Umbilical cord (tissue), 2 donors: ENCODE measurements at places on chromosomes 16 and 17. TPM values are rescaled to one million over a fixed set of nuclear protein-coding genes. Genes with fewer than 3 reads are reported as not detected.

- no peak for DNase-seq
Observed at GRCh38 chr16:20995711-20996110, 95.1 kb downstream of the LYRM1 start.

- DNase-seq, result no peak
Observed at GRCh38 chr17:57422574-57423164, 166.3 kb downstream of the MSI2 start.

PMP22 gene
- total RNA-seq, result 142 TPM

DNA sequence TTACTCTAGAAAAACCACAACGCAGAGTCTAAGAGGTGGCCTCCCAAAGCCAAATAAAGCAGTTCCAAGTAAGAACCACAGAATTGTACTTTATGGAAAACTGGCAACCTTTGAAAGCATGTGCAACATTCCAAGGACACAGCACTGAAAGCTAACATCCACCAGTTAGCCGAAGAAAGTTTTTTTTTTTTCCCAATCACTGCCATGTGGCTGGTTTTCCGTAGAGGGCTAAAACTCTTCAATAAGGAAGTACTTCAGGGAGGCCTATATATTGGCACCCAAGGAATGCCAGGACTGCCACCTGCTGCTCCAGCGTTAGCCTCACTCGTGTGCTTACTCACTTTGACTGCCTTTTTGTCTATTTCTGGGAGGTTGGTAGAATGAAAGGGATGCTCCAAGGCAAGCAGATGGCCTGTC, 25.2 kb downstream of the CEP95 start:
- DNase-seq, result no peak

NKD1 gene
- total RNA-seq, result 7.9 TPM

DNA sequence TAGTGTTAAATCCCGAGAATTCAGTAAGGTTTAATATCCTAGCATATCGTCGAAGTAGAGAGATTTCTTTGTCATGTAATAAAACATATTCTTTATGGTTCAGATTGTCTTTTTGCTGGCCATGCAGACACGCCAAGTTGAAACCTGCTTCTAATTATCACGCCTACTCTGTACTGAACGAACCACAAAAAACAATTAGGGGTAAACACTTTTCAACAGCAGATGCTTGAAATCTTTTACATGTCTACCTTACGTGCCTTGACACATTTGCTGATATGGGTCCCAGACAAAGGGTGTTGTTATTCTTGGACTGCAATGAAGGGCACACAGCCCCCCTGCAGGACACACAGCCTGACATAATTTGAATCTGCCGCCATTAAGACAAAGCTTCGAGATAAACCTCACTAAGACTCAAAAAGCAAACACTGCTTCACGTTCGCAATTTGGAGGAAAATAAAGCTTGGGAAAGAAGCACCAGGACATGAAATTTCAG, 13.3 kb downstream of the WIPI1 start:
- no peak for DNase-seq

DNA sequence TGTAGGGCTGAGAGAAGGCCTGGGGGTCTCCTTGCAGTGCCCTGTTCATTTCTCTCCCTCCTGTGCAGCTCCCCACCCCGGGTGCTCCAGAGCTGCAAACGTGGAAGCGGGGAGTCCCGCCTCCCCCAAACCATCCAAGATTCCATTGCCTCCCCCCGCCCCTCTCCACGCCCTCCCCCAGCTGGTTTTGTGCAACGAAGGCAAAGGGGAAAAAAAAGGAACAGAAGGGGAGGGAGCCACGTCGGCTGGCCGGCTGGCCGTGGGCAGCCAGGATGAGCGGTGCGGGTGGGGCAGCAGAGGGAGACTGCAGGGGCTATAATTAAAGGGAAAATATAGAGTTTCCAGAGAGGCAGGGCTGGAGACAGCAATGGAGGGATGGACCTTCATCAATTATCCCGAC, 1.7 kb upstream of the COL1A1 start:
- DNase-seq, result peak; percentile 93

DNA sequence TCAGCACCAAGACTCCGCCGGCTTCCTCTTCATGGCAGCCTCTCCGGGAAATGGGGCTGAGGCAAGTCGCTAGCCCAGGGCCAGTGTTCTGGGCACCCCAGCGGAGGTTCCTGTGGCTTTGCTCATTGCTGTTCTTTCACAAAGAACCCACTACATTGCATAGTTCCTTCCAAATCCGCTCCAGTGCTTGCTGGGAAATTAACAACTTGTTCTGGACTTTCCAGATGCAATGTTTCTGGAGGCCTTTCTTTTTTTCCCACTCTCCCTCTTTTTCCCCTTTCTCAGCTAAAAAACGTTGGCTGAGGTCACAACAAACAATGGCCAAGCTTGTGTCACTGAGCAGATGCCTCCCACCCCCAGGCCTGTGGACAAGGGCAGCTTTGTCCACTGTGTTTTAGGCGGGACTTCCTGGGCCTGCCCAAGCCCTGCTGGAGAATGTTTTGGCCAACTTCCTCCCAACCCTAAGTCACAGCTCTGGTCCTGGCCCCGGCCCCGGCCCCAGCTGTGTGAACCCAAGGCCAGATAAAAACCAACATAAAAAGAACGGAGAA, 131.5 kb upstream of the RCVRN start:
- DNase-seq, result no peak

GRCh38 chr16:67942200-67942509, 1.8 kb downstream of the LCAT start:
- peak; percentile 34 for DNase-seq

- DNase-seq, result no peak
Observed at GRCh38 chr16:81752876-81753227, 26.2 kb upstream of the PLCG2 start.

- DNase-seq, result no peak
Observed at GRCh38 chr17:13589658-13590057, 12.1 kb downstream of the HS3ST3A1 start.

- peak; percentile 77 for DNase-seq
Observed at GRCh38 chr17:1484676-1485422, 7.6 kb downstream of the MYO1C start.

DNA sequence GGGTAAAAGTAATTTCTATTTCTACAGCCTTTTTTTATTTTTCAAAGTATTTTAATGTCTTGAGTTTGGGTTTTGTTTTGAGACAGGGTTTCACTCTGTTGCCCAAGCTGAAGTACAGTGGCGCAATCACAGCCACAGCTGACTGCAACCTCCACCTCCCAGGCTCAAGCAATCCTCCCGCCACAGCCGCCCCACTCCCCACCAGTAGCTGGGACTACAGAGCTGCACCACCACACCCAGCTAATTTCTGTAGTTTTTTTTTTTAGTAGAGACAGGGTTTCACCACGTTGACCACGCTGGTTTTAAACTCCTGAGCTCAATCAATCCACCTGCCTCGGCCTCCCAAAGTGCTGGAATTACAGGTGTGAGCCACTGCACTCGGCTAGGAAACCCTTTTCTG, 44.0 kb downstream of the TUBD1 start:
- DNase-seq, result no peak

DNA sequence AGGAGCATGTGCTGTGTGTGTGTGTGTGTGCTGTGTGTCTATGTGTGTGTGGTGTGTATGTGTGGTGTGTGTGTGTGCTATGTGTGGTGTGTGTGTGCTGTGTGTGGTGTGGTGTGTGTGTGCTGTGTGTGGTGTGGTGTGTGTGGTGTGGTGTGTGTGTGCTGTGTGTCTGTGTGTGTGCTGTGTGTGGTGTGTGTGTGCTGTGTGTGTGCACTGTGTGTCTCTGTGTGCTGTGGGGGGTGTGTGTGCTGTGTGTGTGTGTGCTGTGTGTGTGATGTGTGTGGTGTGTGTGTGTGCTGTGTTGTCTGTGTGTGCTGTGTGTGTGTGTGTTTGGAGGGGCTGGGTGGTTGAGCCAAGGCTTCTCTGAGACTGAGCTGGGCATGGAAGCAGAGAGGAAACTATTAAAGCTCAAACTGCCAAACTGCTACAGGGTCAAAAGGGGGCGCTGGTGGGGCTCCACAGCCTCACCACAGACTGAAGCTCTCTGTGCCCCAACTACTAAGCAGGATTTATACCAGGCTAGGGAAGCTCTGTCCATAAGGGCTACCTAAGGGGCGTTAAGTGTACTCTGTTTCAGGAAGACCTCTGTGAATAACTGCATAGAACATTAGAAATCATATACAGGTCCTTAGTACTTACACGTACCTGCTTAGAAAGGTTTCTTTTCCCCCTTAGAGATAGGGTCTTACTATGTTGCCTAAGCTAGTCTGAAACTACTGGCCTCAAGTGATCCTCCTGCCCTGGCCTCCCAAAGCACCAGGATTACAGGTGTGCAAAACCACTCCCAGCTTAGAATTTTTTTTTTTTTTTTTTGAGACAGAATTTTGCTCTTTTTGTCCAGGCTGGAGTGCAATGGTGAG, 27.8 kb upstream of the GHDC start:
- no peak for DNase-seq

NUBP1 gene
- total RNA-seq, result 19.7 TPM

GRCh38 chr16:17258848-17259713, 211.7 kb downstream of the XYLT1 start:
- peak; percentile 47 for DNase-seq

- no peak for DNase-seq
Observed at GRCh38 chr17:17506893-17507464, 10.8 kb upstream of the RASD1 start.

- no peak for DNase-seq
Observed at GRCh38 chr16:13061691-13062090, 160.3 kb downstream of the SHISA9 start.

DNA sequence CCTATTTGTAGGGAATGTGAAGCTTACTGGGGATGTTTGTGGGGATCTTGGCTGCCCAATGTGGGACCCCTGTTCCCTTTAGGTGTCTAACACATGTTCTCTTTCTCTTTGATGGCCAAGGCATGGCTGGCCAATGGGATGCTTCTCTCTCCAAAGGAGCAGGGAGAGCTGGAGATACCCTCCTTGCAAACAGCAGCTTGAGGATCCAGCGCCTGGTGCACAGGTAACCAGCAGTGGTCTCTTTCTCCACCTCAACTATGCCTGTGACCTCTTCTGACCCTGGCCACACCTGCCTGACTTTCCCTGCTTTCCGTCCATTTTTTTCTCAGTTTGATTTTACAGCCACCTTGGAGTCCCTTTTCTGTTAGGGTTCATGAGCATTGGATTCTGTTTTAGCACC, 16.8 kb upstream of the NKD1 start:
- no peak for DNase-seq

TPSG1 gene
- not detected for total RNA-seq

DNA sequence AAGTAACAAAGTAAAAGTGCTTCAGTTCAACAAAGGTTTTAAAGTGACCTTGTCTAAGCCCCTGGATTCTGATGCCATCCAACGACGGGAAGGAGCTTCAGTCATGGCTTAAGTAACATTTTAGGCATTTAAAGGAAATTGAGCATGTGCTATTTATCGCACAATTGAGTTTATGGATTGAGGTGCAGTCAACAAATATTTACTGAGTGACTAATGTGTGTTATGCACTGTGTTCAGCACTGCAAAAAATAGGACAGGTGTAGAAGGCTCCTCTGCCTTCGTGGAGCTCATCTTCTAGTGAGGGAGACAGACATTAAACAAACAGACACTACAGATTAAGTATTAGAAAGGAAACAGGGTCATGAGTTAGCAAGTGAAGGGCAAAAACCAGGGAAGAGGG, 12.5 kb downstream of the TMIGD1 start:
- no peak for DNase-seq

DNA sequence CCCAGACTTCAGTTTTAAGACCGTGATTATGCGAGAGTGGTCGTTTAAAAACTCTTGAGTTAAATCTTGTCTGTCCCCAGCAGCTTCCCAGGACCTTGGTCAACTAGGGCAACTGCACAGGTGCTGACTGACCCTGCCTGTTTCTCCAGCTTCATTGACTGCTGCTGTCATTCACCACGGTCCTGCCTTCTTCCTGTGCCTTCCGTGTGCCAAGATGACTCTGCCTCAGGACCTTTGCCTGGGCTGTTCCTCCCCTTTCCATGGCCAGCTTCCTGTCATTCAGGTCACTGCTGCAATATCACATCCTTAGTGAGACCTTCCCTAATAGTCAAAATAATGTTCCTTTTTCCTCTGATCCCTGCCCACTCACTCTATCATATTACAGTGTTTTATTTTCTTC, 3.9 kb downstream of the KIAA0513 start:
- no peak for DNase-seq

DNA sequence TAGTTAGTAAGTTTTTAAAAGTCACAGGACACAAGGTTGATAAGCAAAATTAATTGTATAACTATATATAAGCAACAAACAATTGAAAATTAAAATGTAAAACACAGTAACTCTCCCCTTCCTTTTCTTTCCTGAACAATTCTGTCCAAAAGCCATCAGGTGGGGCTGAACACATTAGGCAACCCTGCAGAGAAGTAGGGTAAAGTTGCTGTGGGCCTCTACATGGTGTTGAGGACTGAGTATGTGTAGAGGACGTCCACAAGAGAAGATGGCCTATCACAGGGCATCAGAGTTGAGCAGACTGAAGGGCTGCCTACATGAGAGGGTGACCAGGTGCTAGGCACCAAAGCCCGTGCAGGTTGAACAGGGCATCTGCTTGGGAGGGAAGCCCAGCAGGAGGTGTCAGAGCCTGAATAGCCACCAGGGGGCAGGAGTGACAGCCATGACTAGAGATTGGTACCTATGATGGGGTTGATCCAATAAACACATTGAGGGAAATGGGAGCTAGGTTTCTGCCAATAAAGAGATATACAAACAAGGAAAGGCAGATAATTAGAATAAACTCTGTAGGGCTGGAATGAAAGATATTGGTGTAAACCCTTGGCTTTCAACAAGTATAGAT, 415.1 kb downstream of the NPIPA8 start:
- DNase-seq, result no peak

GRCh38 chr16:22317001-22317530, 19.9 kb downstream of the POLR3E start:
- DNase-seq, result no peak

GRCh38 chr16:23528644-23529310, 18.5 kb upstream of the GGA2 start:
- no peak for DNase-seq

ANKRD13B gene
- total RNA-seq, result 3.6 TPM
